Left lobe of liver (tissue), 2 donors: ENCODE measurements at places on chromosomes 12 and 14. TPM values are rescaled to one million over a fixed set of nuclear protein-coding genes. Genes with fewer than 3 reads are reported as not detected.
A peak's percentile ranks its signal among the peaks of the same experiment; 100 is the strongest.

GRCh38 chr12:40107098-40107802 lies 1.4 kb upstream of the SLC2A13 start:
- DNase-seq, result peak; percentile 89

- no peak for DNase-seq
Observed at GRCh38 chr14:22143363-22143762, 445.7 kb downstream of the DAD1 start.

- no peak for DNase-seq
Observed at GRCh38 chr12:22569253-22569652, 24.9 kb upstream of the C2CD5 start.

- no peak for DNase-seq
Observed at GRCh38 chr14:98623788-98624415, 648.1 kb downstream of the BCL11B start.

DNA sequence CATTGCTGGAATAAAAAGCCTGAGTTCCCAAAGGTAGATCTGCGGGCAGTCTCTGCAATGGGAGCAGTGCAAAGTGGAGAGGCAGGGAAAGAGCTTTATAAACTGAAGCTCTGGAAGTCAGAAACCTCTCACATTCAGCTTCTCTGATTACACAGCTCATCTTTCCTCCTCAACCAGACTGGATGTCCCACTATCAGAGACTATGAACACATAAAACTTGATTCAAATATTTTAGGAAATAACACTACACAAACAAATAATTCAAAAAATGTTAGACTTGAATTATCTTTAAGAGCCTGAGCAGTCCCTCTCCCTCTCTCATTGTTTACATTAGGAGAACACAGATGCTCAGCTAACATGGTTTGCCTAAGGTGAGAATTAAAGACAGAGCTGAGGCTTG lies 72.9 kb downstream of the DENND5B start:
- DNase-seq, result no peak

DNA sequence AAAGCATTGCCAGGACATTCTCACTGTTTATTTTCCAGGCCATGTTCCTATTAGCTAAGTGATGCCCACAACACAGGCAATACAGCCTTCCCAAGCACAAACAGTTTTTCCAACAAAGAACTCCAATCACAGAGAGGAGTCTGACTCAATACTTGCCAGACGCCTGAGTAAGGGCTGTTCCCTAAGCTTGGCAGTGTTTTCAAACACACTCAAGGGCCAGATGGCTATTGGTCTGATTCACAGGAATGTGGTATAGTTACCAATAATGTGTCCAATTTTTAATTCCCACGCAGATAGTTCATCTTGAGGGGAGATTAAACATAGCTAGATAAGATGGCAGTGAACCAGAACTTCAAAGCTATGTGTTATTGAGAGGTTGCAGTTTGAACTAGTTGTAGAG lies 381.0 kb downstream of the SNAPC1 start:
- DNase-seq, result no peak

The RHOJ gene
- 1.8 TPM for total RNA-seq
